ENCODE measurements at places on chromosomes 4 and X.

- DNase-seq: no peak
Observed at GRCh38 chrX:38192007-38192810, 28.5 kb downstream of the SRPX start.

GRCh38 chrX:84737471-84737871 lies 235.2 kb upstream of the HDX start:
- no peak for DNase-seq

DNA sequence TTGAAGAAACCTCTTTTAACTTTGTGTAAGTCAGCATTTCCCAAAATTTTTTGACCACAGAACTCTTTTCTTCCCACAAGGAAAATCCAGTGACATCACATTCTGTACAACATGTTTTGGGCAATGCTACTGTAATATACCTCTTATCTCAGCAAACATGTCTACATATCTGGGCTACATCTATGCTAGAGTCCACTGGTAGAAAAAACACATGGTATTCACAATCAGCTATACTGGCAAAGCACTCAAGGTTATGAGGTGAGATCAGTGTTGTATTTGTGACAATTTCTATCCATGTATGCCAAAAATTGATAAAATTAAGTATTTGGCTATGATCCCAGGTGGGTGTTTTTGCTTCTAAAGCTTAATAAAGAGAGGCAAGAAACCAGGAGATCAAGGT lies 98.0 kb downstream of the ATP11C start:
- DNase-seq: no peak

DNA sequence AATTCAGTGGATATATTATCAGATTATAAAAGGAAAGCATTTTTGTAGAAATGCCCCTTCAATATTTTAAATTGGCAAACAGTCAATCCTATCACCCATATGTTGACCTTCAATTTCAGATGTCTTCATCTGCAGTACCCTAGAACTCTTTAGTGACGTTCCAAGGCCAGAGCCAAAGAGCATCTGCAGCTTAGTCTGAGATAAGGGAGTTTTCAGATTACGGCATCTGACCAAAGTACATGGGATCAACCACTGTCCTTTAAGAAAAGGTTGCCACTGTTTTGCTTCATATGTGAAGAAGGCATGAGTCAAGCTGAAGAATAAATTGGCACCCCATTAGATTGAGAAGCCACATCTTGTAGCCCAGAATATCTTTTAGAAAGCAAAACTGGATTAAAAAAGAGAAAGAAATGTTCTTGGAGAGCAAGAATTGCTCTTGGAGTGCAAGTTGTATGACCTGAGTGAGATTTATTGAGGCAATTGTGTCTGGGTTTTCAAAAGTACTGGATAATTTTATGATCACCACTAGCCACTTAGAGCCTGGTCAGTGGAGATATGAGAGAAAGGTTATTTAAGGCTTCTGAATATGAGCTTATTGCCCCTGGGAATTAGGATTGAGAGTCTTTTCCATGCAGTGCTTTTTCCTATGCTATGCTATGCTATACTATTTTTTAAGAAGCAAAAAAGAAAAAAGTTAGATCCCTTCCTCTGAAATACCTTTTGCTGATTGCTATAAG lies 251.9 kb upstream of the NR3C2 start:
- no peak for DNase-seq

DNA sequence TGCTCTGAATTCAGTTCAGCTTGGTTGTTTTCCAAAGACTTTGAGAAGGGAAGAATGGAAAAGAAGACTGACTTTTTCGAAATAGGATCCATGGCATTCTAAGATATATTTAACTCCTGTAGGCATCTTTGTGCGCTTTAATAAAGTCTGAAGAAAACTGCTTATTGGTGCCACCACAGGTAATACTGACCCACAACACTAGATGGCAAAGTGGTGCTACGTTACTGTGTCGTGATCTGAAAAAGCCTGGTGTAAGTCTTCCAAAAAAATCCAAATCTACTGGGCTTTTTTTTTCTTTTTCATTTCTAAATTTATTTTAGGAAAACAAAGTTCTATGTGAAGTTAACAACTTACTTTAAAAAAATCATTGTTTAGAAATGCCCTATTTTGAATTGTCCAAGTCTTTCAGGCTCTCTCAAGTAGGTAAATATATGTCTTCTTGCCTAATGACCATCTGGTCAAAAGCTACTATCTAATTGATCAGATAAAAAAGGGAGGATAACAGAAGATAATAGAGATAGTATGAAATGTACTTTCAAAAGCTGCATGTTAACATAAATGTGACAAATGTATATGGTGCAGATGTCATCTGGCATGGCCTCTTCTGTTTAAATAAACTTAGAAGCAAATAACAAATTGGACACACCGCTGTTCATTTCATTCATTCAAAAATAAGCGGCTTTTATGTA lies 47.0 kb upstream of the MID1IP1 start:
- peak; percentile 12 for DNase-seq

DNA sequence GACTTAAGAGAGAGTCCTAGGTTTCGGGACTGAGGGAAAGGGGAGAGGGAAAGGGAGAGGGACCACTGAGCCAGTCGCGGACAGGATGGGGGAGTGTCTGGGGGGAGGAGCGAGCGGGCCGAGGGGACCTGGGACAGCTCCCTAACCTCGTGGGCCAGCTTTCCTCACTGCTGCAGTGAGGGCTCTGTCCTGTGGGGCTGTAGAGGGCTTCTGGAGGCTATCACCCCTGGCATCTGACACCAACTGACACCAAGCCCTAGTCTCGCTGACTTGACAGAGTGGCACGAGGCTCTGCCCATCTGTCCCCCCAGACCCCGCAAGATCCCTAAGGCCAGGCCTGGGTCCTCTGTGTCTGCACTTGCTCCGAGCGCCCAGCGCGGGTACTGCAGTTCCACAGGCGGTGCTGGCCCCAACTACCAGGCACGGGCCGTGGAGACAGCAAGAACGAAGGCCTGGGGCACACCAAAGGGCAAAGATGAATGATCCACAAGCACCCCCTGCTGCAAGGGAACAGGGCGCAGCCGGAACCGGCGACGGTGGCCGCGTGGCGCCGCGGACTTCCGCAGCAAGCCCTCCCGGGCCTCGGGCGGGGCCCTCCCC lies 465 bp downstream of the HAUS7 start:
- DNase-seq: no peak

GRCh38 chrX:147183161-147183560 lies 368.6 kb upstream of the CXorf51A start:
- no peak for DNase-seq

DNA sequence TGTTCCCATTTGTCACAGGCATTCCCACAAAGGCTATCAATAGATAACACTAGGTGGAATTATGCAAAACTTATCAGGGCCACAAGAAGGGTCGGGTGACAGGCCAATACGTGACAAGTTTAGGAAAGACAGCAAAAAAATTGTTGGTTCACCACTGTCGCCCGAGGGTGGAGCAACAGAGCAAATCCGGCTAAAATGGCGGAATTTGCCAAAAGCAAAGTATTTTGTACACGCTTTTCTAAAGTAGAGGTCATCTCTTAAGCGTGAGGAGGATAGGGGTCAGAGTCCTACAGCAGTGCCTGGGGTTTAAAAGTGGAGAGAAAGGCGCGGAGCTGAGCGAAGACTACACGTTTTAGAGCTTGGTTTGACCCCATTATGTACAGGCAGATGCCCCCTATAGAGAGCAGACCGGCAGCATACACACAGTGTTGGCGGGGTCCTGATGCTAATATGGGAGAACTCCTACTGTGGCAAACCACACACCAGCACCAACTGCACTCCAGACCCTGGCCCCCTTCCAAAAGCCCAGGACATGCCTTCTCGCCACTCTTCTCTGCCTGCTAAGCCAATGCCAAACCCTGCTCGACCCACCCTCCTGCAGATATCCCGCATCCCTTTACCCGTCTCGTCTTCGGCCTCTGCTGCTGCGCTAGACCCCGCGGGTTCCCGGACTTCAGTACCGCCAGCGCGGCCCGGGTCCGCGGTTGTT lies 733 bp downstream of the CCNA2 start:
- no peak for DNase-seq

DNA sequence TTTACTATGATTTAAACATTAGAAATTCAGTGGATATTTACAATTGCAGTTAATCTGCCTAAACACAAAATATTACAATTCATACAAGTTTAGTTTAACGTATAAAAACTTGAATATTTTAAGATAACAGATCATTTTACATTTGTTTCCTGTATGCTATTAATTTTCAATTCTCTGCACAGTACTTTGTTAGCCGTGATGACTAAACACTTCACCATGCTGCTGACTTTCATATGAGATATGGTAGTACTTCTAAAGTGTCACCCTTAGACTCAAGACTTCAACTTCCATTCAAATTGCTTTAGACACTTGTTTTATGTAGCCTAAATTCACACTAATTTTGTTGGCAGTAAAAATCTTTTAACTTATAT lies 1646.4 kb upstream of the ADGRL3 start:
- peak; percentile 8 for DNase-seq

- DNase-seq: no peak
Observed at GRCh38 chr4:109334129-109335105, 32.0 kb upstream of the COL25A1 start.

DNA sequence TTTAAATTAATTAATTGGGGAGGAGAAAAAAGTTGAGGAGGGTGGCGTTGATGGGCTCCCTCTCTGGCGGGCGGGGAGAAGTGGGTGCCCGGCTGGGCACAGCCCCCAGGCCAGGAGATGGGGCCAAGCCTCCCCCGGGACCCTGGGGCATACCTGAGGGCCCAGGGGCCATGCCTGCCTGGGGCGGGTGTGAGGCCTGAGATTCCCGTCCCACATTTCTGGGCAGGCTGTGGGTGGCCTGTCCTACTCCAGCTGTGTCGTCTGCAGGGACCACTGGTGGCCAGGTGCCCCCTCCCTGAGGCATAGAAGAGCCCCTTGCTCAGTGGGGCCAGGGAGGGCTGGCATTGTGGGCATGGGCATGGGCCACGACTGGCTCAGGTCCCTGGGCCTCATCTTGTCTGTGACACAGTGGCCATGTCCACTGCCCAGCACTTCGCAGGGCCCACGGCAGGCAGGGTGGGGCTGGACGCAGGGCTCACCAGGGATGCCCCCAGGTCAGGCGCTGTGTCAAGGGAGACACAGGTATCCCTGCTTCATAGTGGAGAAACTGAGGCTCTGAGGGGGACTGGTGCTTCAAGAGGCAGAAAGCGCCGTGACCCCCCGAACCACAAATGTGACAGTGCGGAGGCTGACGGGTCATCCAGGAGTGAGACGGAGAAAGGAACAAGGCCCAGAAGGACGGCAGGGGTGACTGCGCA lies 60.1 kb downstream of the FAM53A start:
- DNase-seq: no peak

- no peak for DNase-seq
Observed at GRCh38 chr4:10034136-10034535, 12.8 kb upstream of the SLC2A9 start.

DNA sequence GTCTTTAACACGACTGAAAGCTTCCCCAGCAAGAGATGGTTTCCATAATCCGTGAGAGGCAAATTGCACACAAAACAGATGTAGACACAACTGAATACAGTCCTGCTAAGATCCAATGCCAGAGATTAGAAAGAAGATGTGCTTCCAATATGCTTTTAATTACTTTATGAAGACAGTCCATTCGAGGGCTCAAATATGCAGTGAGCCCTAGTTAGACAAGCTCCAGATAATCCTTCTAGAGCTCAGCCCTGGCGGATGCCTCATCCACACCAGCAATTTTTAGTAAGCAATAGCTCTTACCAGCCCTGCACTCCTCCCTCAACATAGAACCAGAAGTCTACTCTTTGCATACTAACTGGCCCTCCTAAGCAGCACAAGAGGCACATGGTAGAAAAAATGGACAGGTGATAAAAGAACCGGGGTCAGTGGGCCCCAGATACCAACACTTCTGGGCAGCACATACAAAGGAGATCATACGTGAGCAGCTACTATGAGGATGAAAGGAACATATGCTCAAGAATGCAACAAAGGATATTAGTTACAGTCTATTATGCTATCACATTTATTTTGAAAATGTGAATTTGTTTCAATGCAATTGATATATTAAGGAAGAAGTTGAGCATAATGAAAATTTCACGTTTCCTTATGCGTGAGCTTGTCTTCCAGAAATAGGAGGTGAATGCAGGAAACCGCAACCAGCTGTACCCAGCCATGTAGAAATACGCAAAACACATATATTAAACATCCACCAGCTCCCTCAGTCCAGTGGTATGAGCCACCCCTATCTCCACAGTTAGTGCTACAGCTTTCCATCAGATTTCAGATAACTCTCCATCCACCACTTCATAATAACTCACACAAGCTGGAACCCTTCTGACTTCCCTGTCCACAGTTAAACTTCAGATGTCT lies 34.3 kb downstream of the GPC4 start:
- DNase-seq: no peak

DNA sequence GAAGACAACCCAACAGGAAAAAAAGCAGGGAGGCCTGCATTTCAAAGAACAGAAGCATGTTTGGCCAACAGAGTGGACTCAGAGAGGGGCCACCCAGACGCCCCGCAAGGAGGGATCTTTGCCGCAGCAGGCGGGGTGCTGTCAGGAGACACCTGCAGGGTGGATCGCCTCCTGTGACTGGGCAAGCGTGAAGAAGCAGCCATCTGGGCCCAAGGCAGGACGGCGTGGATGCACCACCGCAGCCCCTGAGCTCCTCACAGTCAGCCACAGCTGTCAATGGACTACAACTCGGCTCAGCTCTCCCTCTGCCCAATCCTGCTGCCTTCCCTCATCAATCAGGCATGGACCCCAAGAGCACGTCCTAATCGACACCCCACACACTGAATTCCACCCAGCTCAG lies 32.0 kb upstream of the MAN2B2 start:
- no peak for DNase-seq

DNA sequence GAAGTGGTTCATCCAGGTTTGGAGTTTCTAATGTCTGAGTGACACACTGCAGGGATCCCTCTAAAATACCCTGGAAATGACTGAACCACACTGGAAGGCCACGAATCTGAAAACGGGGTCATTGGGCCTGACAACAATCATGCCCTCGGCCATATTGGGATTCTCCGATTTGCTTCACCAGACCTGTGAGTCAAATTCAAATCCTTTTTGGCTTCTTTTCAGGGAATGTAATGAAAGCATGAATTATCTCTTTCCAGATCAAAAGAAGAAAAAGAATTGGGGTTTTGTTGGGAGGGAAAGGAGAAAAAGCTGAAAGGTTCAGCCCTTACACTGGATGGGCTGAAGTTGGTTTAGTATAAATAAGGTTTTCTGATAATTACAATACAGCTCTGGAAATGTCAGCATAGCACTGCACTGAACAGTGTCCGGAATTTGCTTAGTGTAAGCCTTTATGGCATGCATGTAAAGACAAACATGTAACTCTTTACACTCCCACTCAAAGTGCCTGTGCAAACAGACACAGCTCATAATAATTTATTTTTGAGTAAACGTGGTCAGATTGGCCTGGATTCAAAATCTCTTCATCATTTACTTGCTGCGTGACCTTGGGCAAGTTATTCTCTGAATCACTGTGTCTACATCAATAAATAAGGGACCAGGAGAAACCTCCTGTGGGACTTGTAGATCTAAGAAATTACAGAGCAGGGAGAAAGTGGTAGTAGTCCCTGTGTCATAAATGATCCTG lies 21.4 kb downstream of the CT47C1 start:
- DNase-seq: peak; percentile 2

DNA sequence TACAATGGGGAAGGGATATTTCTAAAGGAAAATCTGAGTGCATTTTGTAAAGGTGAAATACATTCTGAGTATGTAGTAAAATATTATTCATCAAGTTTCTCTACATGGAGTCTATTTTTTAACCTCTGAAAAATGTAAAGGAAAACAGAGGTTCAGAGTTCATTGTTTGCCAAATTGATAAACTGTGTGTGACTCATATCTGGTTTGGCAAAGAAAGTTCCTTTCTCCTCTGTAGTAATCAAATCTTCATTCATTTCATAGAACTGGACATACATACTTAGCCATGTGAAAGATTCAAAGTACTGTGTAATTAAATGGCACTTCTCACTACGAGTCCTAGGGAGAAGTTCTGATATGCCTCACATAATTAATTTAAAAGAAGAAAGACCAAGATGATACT lies 61.6 kb downstream of the HPGD start:
- no peak for DNase-seq
